ENCODE measurements at places on chromosomes 13 and 19. TPM values are rescaled to one million over a fixed set of nuclear protein-coding genes. Genes with fewer than 3 reads are reported as not detected.

DENND1C gene
- total RNA-seq = 75.6 TPM

MEIS3 gene
- not detected for total RNA-seq

RFXAP gene
- total RNA-seq = 19.8 TPM

ANKLE1 gene
- total RNA-seq = 13.4 TPM

GSX1 gene
- not detected for total RNA-seq

FAM32A gene
- 72.8 TPM for total RNA-seq
